ENCODE measurements at places on chromosomes 2 and 18.

- no peak for DNase-seq
These were observed 16.1 kb upstream of the OTX1 start for GRCh38 chr2:63034526-63034925.

GRCh38 chr2:165743442-165743841, 50.6 kb downstream of the GALNT3 start:
- DNase-seq = no peak

DNA sequence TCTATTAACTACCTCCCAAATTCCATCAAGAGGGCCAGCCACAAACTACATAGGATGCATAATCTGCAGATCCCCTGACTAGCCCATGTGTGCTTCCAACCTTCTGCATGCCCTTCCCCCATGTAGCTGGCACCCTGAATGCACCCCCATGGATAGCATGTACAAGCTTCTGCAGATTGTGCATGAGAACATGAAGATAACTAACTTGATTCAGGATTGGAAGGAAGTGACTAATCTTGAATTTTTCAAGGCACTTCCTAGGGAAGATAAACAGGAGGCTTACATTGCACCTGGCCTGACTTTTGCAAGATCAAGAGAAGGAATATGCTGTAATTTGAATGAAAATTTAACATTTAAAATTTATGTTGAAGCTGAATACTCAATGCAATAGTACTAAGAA, 66.7 kb downstream of the CDC42EP3 start:
- DNase-seq = no peak

- DNase-seq = no peak
These were observed 470.4 kb upstream of the ACVR2A start for GRCh38 chr2:147374423-147374811.

DNA sequence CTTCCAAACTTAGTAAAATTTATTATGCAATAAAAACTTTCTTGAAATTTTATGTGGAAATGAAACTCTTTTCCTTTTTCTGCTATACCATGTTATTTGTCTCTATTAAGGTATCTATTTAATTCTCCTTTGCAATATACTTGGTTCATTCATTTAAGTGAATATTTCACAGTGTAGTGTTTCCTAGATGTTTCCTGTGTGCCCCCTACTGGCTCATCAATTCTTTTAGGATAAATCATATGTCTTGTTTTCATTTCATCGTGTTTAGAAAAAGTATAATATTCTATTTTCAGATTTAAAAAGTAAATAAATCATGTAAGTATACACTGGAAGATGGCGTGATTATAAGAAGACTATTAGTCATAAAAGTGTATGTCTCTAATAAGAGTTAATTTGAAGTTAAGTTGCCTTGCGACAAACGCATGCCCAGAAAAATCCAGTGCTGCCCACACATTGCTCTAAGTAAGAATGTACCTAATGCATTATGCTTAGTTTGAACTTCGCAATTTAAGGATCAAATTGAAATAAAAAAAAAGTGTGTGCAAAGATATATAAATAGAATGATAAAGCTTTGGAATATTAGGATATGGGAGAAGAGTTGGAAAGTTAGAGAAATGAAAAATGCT, 525.4 kb downstream of the KCNJ3 start:
- DNase-seq = no peak

- DNase-seq = no peak
These were observed 18.8 kb upstream of the CASP10 start for GRCh38 chr2:201164166-201164565.

GRCh38 chr2:174076040-174076439, 110.9 kb upstream of the SP3 start:
- no peak for DNase-seq

DNA sequence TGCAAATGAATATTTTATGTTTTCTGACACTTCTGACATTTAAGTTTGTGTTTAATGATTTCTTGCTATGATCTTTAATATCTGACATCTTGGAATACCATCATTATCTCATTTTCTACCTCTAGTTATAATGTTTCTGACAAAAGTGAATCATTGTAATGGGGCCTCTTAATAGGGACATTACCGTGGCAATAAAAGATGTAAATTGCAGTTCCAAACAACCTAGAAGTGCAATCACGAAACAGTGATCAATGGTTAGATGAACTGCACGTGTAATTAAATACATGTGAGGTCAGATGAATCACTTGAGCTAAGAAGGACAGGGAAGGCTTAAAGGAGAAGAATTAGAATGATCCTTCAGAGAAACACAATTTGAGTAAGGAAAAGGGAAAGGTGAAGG, 1078.3 kb downstream of the DPP10 start:
- no peak for DNase-seq

DNA sequence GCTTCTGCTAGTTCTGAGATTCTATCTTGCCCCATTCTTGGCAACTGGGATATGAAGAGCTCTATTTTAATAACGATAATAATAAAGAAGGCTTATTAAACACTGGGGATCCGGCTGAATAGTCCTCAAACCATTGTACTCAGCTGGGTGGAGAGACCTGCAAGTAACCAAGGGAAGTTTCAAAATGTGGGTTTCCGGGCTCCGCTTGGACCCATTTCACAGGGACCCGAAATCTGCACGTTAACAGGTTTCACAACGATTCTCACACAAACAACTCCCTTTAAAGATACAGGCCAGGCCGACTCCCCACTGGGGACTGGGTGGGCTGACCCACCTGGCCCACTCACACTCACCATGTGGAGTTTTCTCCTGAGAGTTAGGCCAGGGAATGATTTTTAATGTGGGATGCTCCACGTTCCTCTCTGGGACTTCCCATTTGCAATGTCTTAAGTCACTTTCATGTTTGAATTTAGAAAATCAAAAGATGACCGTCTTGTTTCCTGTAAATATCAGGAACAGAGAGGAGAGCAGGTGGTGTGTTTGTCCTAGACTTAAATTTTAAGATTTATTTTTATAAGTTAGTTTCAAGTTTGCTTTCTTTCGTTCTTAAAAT, 96.3 kb downstream of the SH3RF3 start:
- DNase-seq = no peak

DNA sequence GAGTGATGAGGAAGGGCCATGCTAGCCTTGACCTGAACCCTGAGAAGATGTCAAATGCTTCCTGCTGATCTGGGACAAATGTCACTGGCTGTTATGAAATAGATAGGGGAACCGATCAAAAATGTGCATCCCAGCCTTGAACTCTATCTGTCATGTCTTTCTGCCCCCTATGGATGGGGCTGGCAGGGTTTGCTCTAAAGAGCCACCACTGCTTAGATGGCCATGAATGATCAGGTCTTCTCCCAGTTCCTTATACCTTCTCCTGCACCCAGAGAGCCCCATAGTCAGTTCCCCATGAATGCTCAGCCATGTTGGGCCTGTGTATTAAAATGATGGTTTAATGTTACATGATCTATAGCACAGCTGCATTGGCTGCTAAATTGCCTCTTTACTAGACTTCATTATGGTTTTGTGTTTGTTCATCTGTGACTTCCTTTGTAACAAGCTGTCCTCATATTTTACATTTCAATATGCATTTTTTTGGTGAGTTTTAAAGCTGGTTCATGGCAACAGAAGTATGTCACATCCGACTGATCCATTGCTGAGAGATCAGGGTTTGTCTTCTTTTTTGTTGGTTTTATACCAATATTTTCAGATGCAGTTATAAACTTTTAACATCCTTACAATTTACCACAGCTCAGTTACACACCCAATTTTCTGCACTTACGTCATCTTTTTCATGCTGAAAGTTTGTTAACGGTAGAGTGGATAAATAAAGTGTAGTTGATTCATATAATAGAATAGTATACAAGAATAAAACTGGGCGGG, 56.3 kb upstream of the SMAD2 start:
- DNase-seq = no peak

DNA sequence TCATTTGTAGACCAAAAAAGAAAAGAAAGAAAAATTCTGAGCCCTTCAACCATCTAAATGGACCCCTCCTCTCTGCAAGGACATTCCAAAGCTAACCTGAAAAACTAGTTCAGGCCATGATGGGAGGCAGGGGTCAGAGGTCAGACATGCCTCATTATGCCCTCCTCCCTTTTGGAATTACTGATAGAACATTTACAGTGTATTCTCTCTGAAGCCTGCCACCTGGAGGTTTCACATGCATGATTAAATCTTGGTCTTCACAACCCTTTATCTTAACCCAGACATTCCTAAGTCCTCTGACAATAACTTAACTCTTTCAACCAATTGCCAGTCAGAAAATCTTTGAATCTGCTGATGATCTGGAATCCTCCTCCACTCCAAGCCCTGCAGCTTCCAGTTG, 86.0 kb downstream of the SPP2 start:
- DNase-seq = no peak

DNA sequence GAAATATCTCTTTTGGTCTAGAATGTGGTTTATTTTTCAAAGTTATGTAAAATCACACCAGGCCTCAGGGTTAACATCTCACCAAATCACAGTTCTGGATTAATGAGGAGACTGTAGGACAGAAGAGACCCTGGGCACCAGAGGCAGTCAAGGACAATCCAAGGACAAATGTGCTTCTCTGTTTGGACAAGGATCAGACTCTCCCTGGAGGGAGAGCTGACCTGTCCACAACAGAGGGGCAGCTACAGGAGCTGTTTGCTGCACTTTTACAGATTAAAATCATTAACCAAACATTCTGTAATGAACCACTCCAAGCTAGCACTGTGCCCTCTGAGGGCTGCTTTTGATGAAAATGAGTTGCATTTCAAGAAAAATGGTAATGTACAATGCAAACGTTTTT, 690.6 kb upstream of the SLC8A1 start:
- no peak for DNase-seq

Measured in CD4-positive, alpha-beta T cell treated with Interleukin-12 subunit alpha and Interleukin-12 subunit beta, for 1 hour (primary cell).